Right forelimb (tissue), 1 donor: ENCODE measurements at places on chromosomes 7 and 10.

- DNase-seq: no peak
Observed at GRCh38 chr10:7950981-7951847, 103.3 kb upstream of the GATA3 start.

- no peak for DNase-seq
Observed at GRCh38 chr10:97943294-97943693, 87.1 kb downstream of the CRTAC1 start.

DNA sequence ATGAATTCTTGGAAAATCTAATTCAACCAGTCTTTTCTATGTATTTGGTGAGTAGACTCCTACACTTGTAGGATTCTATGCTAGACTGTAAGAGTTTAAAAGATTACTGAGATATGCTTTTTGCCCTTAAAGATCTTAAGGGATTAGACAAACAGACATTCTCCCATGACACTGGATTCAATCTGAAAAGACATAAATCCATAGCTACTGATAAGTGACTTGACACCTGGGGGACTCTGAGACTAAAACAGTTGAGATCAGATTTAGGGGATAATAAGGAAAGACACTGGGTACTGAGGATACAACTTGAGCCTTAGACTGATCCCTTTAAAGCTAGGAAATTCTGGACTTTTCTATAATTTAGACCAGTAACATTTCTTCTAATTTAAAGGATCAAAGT, 1233.4 kb downstream of the XPNPEP1 start:
- DNase-seq: no peak

GRCh38 chr7:132783824-132784223, 207.6 kb upstream of the PLXNA4 start:
- DNase-seq: no peak

DNA sequence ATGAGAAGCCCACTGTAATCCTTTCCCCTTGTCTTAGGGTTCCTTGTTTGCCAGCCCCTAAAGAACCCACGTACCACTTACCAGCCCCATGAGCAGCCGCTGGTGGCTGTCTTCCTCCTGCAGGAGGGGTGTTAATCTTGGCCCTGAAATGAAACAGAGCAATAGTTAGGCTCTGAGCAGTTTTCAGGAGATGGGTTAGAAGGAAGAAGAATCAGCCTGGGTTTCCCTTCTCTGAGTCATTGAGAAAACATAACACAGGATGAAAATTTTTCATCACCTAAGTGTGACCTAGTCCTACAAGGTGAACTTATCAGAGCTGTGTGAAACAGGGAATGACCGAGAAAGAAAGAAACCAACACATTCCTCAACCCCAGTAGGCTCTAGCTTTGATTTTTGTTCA, 90.0 kb downstream of the GSAP start:
- no peak for DNase-seq

DNA sequence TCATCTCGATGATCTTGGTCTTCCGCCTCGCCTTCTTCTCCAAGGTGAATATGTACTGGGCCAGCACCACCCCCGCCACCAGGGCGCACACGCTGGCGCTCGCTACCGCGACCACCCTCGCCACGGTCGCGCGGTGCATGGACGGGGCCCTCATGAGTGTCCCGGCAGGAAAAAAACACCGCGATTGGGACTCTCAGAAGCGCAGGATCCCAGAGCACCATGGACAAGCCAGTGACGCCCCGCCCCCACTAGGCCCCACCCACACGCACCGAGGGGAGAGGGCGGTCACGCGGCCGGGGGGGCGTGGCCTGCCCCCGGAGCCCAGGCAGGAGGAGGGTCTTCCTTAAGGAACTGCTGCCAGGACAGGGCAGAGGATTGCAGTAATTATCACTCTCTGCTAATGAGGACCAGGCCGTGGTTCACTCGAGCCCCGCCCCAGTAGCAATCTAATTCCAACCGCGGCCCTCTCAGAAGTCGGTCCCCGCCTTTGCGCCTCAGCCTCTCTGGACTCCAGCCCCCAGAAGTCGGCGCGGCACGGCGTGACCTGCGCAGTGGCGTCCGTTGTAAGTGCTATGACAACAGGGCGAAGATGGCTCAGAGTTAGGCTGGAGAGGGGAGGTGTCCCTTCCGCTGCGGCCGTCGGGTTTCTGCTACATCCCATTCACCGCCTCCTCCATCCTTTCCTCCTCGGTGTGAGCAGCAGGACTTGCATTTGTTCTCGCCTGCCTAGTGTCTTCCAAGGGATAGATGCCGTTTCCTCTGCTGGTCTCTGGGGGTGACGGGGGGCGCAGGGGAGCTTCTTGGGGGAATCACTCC, at the start of gene BBS9:
TSS of gene BBS9 (plus strand) at position 575 of the 816 bp plus-strand sequence. CDS start 16,689 bp downstream, outside the sequence.
- peak; percentile 98 for DNase-seq

DNA sequence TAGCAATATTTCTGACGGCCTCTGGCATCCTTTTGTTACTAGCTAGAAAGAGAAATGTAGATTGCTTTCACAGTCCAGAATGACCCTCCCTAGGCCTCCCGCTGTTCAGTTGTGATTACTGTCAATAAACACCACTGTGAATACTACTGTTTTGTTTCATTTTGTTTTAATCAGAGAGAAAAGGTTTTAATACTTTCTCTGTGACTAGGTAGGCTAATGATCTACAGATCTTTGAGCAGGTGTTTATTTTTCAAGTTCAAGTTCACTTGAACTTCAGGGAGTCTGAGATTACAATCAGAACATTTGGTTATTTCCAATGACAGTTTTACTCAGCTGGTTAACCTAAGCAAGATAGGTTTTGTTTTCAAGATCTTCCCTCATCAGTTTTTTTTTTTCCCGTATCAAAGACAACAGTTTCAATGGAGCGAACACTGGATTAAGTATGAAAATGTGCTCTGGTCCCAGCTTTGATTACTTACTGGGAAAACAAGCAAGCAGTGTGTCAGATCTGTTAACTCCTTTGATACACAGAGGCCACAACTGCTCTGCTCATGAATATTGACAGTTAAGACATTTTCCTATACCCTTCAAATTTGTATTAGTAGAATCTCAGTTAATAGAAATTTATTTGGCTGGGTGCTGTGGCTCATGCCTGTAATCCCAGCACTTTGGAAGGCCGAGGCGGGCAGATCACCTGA, 34.8 kb downstream of the VKORC1L1 start:
- no peak for DNase-seq

- no peak for DNase-seq
Observed at GRCh38 chr7:20793694-20794394, 7.2 kb upstream of the SP8 start.

- DNase-seq: peak; percentile 13
Observed at GRCh38 chr10:48926255-48926654, 13.4 kb downstream of the LRRC18 start.

DNA sequence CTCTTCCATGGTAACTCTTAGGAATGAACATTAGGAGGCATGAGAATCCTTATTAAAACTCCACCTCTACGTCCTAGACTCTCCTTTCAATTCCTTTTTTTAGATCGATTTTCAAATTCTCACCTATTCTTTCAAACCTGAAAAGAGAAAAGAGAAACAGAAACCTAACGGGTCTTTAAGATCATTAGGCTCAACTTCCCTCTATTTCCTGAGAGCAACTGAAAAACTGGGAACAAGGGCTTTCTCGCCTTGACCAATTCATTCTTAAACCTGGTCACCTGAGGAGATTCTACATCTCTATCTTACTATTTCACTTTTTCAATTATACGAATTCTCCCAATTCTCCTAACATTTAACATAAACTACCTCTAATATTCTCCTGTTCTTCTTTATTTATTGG, 2.8 kb downstream of the TFEC start:
- DNase-seq: no peak

DNA sequence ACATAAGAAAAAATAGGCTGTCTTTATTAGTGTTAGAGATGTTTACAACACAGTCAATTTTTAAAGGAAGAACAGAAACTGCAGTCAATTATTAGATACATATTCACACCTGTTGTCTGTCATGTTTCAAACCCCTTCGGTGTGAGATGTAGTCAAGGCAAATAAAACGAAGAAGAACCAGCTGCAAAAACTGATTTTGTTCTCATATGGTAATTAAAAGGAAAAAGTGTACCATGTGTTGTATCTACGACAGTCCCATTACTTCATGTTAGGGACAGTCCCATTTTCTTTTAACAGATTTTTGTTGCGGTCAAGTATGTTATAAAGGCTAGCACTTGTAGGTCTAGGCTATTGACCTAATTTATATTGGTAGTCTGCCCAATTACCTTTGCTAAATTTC, 149.4 kb downstream of the LRRN3 start:
- no peak for DNase-seq

DNA sequence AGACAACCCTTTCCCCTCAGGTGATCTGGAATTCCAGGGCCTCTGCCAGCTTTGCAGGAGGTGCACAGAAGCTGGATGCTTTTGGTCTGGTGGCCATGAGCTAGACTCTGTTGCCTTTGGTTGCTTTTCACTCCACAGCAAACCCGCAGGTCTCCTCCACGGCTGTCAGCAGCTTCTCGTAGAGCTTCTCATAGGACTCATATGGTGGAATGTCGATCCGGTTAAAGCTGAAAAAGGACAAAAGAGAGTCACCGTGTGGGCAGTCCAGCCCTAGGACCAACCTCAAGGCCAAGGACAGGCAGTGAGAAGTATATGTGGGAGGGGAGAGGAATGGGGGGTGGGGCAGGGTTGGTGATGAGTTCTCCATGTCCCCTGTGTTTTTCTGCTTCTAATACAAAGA, 113.5 kb downstream of the SMURF1 start:
- DNase-seq: no peak

DNA sequence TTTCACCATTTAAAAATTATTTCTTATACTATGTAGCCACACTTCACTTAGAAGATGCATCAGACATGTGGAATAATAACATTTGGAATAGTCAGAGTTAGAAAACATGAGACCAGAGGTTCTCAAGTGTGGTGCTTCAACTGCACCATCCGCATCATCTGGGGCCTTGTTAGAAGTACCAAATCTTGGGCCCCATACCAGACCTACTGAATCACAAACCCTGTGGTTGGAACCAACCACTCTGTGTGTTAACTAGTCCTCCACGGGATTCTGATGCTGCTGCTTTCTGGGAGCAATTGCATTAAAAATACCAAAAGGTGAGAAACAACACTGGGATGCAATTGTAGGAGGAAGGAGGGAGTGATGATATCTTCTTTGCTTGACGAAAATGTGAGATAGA, 125.2 kb downstream of the GNAT3 start:
- no peak for DNase-seq

GRCh38 chr7:20797042-20797461, 10.4 kb upstream of the SP8 start:
- no peak for DNase-seq

DNA sequence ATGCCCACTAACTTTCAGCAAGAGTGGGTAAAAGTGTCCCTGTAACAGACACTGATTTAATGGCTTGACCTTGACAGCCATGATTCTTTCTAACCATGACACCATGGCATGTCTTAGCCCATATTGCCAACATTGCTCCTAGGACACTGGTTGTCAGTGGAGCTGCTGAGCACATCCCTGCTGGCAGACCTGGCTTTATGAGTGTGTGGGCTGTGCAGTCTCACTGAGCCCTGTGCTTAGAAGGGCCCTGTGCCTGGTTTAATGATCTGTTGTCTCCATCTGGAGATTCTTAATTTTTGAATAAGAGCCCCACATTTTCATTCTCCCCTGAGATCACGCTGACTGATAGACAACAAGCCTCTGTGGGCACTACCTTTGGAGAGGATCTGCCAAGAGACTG, 243.1 kb upstream of the KIAA1217 start:
- DNase-seq: no peak

DNA sequence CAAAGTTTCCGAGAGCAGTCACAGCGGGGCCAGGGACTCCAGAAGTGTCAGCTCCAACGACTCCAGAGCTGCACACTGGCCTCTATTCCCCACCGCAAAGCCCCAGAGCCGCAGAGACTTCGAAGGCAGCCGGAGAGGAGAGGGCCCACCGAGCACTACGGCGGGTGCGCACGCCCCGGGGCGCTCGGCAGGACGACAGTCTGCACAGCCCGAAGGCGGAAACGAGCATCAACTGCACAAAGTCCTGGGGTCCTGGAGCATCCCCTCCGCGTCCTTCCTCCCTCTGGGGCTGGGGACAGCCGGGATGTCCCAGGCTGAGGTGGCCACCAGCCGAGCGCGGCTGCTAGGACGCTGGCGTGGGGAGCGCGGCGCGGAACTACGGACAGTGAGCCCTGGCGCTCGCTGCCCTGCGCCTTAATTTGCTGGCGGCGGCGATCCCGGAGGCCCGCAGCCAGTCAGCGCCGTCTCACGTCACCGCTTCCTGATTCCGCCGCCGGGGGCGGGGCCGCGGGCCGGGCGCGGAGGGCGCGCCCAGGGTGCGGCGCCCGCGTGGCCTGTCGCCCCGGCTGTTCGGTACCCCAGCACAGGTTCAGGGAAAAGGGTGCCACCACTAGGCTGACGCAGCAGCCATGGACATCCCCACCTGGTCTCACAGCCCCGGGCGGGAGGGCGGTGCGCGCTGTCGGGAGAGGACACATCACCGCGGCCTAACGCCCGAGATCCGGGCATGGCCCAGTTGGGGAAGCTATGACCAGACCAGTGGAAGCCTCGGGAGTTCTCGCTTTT, at the start of gene TBX20:
TSS of gene TBX20 (minus strand) at position 391 of the 786 bp plus-strand sequence. CDS start 480 bp downstream, outside the sequence.
- peak; percentile 70 for DNase-seq

- DNase-seq: no peak
Observed at GRCh38 chr7:50684011-50684712, 98.5 kb downstream of the GRB10 start.

- DNase-seq: no peak
Observed at GRCh38 chr7:38825721-38826440, 83.1 kb downstream of the VPS41 start.

DNA sequence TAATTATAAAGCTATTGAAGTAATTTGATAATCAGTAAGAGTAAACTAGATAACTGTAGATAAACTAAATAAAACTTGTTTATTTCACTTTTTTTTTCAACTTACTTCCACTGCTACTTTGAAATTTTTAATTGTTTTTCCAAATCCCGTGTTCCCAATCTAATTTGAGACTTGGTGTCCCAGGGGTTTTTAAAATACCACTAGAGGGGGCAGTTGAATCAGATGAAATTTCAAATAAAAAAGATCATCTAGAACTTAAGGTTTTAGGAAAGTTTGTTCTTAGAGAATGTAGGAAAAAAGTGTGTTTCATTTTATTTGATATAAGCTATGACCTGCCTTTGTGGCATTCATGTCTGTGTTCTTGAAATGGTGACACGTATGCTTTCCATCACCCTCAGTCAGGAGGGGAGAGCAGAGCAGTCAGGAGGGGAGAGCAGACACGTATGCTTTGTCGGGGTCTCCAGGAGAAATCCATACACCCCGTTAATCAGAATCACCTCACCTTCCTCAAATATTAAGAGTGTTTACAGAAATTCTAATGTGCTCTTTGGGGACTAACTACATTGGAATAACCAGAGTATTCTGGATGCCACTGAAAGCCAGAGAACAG, 49.9 kb downstream of the C10orf67 start:
- no peak for DNase-seq

DNA sequence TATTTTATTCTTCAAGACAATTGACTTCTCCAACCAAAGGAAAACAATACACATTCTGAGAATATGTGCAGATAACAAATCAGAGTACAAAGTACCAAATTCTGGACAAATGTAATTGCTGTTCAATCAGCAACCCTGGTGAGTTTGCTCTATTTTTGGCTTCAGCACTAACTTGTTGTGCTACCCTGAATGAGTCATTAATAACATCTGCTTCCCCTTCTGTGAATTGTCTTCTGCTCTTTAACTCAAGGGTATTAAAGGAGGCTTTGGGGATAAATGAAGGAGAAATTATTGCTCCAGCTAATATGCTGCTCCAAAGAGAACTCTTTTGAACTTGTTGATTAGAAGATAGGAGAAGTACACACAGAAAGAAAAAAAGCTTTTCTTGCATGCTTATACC, 459.3 kb downstream of the HTR7 start:
- DNase-seq: no peak
